ENCODE measurements at places on chromosomes 4 and X.

GRCh38 chr4:151276787-151277562 is at the start of gene PRSS48:
PRSS48 (plus strand) TSS chr4:151277161; CDS start chr4:151277173, 12 bp downstream.
- no peak for DNase-seq

GRCh38 chr4:185902654-185903053 is 90.7 kb upstream of the SORBS2 start:
- no peak for DNase-seq

DNA sequence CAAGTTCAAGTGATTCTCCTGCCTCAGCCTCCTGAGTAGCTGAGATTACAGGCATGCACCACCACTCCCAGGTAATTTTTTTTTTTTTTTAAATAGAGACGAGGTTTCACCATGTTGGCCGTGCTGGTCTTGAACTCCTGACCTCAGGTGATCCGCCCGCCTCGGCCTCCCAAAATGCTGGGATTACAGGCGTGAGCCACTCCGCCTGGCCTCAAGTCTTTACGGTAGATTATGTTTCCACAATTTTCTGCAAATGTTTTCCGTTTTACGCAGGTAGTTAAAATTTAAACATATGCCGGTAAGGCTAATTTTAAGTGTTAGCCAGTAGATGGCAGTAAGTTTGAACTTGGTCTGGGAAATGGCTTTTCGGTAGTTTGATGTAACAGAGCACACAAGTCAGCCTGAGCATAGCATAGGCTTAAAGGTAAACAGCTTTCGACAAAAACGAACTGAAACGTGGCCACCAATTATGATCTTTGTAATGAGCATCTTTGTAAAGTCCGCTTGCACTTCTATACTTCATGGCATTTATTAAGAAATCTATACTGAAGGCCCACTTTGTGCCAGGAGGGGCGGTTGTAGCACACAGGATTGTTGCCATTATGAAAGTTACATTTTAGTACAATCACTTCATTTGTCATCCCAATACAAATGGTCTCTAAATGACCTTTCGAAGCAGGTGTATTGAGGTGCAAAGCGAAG is 31.1 kb downstream of the CCKAR start:
- DNase-seq: peak; percentile 25

- peak; percentile 10 for DNase-seq
These were observed 104.4 kb downstream of the PJA1 start for GRCh38 chrX:69060631-69061408.

DNA sequence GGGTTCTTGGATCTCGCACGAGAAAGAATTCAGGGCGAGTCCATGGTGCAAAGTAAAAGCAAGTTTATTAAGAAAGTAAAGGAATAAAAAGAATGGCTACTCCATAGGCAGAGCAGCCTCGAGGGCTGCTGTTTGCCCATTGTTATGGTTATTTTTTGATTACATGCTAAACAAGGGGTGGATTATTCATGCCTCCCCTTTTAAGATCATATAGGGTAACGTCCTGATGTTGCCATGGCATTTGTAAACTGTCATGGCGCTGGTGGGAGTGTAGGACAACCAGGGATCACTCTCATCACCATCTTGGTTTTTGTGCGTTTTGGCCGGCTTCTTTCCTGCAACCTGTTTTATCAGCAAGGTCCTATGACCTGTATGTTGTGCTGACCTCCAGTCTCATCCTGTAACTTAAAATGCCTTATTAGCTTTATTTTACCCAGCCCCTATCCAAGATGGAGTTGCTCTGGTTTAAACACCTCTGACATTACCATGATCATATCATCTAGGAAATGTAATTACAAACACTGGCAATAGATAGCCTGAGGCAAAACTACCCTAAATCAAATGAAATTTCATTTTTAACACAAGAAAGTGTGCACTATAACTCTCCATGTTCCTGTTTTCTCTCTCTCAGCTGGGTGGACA is 94.3 kb upstream of the ATXN3L start:
- no peak for DNase-seq

GRCh38 chr4:26003056-26003455 is 89.0 kb downstream of the SMIM20 start:
- no peak for DNase-seq

- no peak for DNase-seq
These were observed 53.6 kb downstream of the NSG1 start for GRCh38 chr4:4440333-4441061.

DNA sequence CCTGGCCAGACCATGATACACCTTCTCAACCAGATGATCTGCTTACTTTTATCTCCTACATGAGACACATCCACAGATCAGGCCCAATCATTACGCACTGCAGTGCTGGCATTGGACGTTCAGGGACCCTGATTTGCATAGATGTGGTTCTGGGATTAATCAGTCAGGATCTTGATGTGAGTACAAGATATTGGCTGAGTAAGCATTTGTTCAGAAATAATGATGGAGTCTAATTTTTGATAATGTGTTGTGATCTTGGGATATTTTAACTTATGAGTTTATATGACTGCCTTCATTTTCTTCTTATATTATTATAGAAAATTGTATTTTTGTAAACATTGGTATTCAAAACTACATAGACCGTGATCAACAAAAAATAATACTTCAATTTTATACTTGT is 39.4 kb downstream of the SLC10A6 start:
- no peak for DNase-seq

- DNase-seq: no peak
These were observed 6.5 kb upstream of the SHISA3 start for GRCh38 chr4:42390622-42391354.

All from glomerular endothelial cell (primary cell).